Calu3 (cell line): ENCODE measurements at places on chromosomes 12 and 14.

GRCh38 chr12:94495445-94496115 lies 35.9 kb upstream of the CEP83 start:
- DNase-seq: no peak

GRCh38 chr12:56337753-56338251 lies 882 bp upstream of the IL23A start:
- DNase-seq: no peak

DNA sequence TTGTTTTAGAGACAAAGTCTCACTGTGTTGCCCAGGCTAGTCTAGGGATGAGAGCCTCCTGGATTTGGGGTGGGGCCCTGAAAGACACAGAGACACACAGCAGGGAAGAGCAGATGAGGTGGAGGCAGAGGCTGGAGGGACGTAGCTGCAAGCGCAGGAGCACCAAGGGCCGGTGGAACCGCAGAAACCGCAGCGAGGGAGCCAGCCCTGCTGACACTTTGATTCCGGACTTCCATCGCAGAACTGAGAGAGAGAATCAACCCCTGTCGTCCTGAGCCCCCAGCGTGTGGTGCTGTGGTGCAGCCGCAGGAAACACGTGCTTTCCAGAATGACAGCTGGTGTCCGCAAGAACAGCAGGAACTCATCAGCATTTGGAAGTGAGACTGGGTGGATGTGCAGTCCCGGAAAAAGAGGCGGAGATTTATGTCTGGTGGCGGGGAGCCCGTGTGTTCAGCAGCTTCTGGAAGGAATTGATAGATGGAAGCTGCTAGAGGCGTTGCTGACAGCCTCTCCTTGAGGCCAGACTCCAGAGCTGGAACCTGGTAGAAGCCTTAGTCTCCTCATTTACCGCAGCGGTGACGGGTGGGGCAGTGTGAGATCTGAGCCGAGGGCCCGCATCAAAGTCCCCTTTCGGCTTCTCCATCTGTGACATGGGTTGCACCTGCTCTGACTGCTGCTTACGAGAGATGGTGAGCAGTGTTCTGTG lies 21.9 kb upstream of the KLC1 start:
- DNase-seq: peak; percentile 34

- DNase-seq: peak; percentile 3
Measured at GRCh38 chr12:46547421-46548354, 175.1 kb upstream of the SLC38A2 start.
